ENCODE measurements at places on chromosomes 5 and 9. TPM values are rescaled to one million over a fixed set of nuclear protein-coding genes. Genes with fewer than 3 reads are reported as not detected.

Gene ALDH1A1
- total RNA-seq: 3.0 TPM

Gene CDH6
- not detected for total RNA-seq

DNA sequence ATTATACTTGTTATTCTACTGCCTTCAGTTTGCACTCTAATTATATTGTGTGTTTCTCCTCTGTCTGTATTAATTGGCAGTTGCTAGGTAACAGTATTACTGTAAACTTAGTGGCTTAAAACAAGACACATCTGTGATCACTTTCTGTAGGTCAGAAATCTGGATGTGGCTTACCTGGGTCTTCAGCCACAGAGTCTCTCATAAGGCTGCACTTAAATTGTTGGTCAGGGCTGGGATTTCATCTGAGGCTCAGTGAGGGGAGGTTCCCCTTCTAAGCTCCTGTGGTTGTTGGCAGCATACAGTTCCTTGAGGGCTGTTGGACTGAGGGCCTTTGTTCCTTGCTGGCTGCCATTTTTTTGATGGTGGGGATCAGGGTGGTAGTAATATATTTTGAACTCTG, 68.8 kb downstream of the SLC44A1 start:
- no peak for DNase-seq

GRCh38 chr5:169703813-169704212, 66.7 kb downstream of the DOCK2 start:
- DNase-seq: no peak

- DNase-seq: no peak
Observed at GRCh38 chr5:169717288-169717687, 80.2 kb downstream of the DOCK2 start.

Measured in naive thymus-derived CD4-positive, alpha-beta T cell (primary cell).